ENCODE measurements at places on chromosomes 16 and 17.

GRCh38 chr17:59451706-59452105 lies 113.7 kb upstream of the DHX40 start:
- DNase-seq, result peak; percentile 75

DNA sequence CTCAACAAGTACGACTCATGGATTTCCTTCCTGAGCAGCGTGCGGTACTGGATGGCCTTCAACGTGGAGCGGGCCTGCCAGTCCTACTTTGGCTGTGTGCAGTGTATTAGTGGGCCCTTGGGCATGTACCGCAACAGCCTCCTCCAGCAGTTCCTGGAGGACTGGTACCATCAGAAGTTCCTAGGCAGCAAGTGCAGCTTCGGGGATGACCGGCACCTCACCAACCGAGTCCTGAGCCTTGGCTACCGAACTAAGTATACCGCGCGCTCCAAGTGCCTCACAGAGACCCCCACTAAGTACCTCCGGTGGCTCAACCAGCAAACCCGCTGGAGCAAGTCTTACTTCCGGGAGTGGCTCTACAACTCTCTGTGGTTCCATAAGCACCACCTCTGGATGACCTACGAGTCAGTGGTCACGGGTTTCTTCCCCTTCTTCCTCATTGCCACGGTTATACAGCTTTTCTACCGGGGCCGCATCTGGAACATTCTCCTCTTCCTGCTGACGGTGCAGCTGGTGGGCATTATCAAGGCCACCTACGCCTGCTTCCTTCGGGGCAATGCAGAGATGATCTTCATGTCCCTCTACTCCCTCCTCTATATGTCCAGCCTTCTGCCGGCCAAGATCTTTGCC lies 9.0 kb downstream of the HAS3 start:
- DNase-seq, result no peak

- no peak for DNase-seq
Measured at GRCh38 chr16:11689031-11689840, 21.0 kb downstream of the SNN start.

- DNase-seq, result no peak
Measured at GRCh38 chr16:24036614-24037013, 200.8 kb downstream of the PRKCB start.

GRCh38 chr16:64295466-64295865 lies 826.4 kb downstream of the CDH11 start:
- no peak for DNase-seq

DNA sequence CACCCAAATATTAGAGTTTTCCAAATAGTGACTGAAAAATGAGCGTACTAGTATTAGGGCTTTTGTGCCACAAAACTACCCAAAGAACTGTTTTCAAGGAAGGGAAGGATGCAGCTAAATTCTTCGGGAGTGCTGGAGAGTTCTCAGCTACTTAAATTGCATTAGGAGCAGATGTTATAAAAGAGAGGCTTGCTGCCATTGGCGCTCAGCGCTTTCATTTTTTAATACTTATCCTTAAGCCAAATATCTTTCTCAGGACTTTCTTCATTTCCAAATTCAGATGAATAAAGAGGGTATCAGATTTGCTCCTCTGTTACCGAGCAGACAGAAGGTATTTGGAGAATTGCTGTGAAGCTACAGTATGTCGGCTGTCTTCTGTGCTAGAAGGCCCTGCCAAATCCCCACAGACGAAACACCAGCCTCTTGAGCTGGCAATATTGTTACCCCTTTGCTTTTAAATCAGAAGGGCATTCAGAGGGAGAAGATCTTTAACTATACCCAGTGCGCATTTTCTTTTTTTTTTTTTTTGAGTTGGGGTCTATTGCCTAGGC lies 47.2 kb upstream of the CLEC18A start:
- no peak for DNase-seq

GRCh38 chr16:27706866-27707685 lies 157.1 kb downstream of the KATNIP start:
- DNase-seq, result no peak

GRCh38 chr16:81096715-81097208 lies 567 bp upstream of the GCSH start:
- no peak for DNase-seq

GRCh38 chr16:9205661-9206060 lies 114.2 kb downstream of the HAPSTR1 start:
- no peak for DNase-seq

Measured in HS-5 (cell line).